Endodermal cell (in vitro differentiated cells): ENCODE measurements at places on chromosomes 4 and X.
A peak's percentile ranks its signal among the peaks of the same experiment; 100 is the strongest.

GRCh38 chrX:86148024-86148511 lies at the start of gene DACH2:
Gene DACH2, plus strand, starts transcription at chrX:86148451.
- H3K27ac ChIP-seq: no peak within 1 kb of the TSS
- DNase-seq: peak; percentile 95
- H3K27me3 ChIP-seq: peaks cover 35% of the 10 kb centered on the region
- peak within 1 kb of the TSS; percentile 86 for H3K4me3 ChIP-seq
- H3K36me3 ChIP-seq: no peaks in the 10 kb centered on the region
- H3K4me1 ChIP-seq: no peaks in the 10 kb centered on the region

DNA sequence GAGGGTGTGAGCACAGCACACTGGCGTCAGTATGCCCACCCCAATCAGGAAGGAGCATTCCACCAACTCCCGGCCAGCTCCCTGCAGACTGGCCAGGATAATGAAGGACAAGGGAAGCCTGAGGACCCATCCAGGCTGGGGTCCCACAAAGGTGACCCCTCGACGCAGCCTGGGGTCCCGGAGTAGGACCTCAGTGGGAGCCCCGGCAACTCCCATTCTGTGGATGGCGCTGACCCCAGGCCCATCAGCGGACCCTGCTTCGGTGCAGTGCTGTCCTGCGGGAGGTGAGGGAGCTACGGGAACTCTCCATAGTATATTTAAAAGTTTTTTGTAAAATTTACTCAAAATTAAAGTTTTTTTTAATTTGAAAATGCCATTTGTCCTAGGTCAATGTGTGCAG lies 137.7 kb upstream of the NKX1-1 start:
- peaks cover 2% of the 10 kb centered on the region for H3K4me1 ChIP-seq
- H3K36me3 ChIP-seq: no peaks in the 10 kb centered on the region
- H3K27ac ChIP-seq: no peak overlapping the region
- H3K27me3 ChIP-seq: no peaks in the 10 kb centered on the region

DNA sequence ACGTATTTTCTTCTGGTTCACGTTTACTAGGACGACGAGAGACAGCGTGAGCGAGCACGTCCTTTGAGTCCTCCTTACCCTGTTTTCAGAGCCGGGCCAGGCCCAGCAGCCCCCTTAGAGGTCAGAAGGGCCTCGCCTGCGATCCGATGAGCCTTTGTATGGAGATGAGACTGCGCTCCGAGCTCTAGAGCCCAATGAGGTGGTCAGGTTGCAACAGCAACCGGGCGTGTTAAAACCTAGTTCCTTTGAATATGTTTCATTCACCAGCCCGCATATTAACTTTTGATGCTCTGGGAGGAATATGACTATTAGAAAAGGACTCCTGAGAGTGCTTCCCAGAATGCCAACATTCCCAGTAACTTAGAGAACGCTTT lies 55.6 kb upstream of the TADA2B start:
- peak overlapping the region; percentile 97 for H3K4me3 ChIP-seq
- peak overlapping the region; percentile 83 for H3K27ac ChIP-seq
- H3K4me1 ChIP-seq: peaks cover 22% of the 10 kb centered on the region
- H3K27me3 ChIP-seq: no peaks in the 10 kb centered on the region
- DNase-seq: peak; percentile 75
- H3K36me3 ChIP-seq: peaks cover 5% of the 10 kb centered on the region

DNA sequence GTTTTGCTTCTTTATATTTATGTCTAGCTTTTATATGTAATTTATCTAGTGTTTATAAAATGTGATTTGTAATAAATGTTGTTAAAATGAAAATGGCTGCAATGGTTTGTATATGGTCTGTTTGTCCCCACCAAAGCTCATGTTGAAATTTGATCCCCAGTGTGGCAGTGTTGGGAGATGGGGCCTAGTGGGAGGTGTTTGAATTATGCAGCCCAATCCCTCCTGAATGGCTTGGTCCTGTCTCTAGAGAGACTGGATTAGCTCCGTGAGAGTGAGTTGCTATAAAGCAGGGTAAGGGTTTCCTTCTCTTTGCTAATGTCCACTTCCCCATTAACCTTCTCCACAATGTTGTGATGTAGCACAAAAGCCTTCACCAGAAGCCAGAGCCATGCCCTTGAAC lies 30.0 kb upstream of the JADE3 start:
- H3K27me3 ChIP-seq: no peaks in the 10 kb centered on the region
- no peaks in the 10 kb centered on the region for H3K36me3 ChIP-seq
- H3K4me3 ChIP-seq: no peak overlapping the region
- DNase-seq: peak; percentile 49

- peaks cover 18% of the 10 kb centered on the region for H3K36me3 ChIP-seq
- no peak overlapping the region for H3K27ac ChIP-seq
- no peak overlapping the region for H3K4me3 ChIP-seq
These were observed 28.7 kb downstream of the PDLIM5 start for GRCh38 chr4:94480362-94480951.

- peak; percentile 59 for DNase-seq
- H3K36me3 ChIP-seq: no peaks in the 10 kb centered on the region
- peaks cover 19% of the 10 kb centered on the region for H3K4me1 ChIP-seq
- H3K27ac ChIP-seq: no peak overlapping the region
- peak overlapping the region; percentile 16 for H3K4me3 ChIP-seq
These were observed 87.4 kb upstream of the GK2 start for GRCh38 chr4:79495447-79495846.

- DNase-seq: no peak
- no peak overlapping the region for H3K27ac ChIP-seq
- peaks cover 18% of the 10 kb centered on the region for H3K36me3 ChIP-seq
- peak overlapping the region; percentile 94 for H3K4me3 ChIP-seq
These were observed 1.8 kb downstream of the CASP3 start for GRCh38 chr4:184647266-184648053.

- peak; percentile 86 for DNase-seq
- peaks cover 3% of the 10 kb centered on the region for H3K36me3 ChIP-seq
- H3K4me1 ChIP-seq: peaks cover 5% of the 10 kb centered on the region
- peak overlapping the region; percentile 45 for H3K27ac ChIP-seq
These were observed 716 bp downstream of the KIT start for GRCh38 chr4:54658252-54659093.

- DNase-seq: peak; percentile 70
- peaks cover 59% of the 10 kb centered on the region for H3K27me3 ChIP-seq
- H3K27ac ChIP-seq: no peak overlapping the region
- H3K36me3 ChIP-seq: no peaks in the 10 kb centered on the region
- H3K4me3 ChIP-seq: peak overlapping the region; percentile 76
- H3K4me1 ChIP-seq: no peaks in the 10 kb centered on the region
These were observed 150.6 kb upstream of the SLC4A4 start for GRCh38 chr4:71188156-71188640.

DNA sequence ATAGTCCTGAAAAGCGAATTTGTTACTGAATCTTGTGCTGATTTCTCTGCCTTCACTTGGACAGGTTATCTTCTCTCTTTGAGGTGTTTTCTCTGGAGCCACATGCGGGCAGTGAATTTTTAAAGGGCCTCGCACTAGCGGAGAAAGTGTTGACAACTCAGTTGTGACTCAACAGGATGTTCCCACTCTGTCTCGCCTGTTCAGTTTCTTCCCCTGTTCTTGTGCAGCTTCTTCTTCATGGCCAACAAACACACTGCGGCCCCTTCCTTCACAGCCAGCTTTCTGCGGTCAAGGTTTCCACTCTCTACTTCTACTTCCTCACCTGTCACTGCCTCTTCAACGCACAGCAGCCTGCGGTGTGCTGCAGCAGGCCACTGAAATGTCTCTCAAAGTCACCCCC lies 1.1 kb upstream of the SHROOM4 start:
- H3K4me3 ChIP-seq: no peak overlapping the region
- peaks cover 7% of the 10 kb centered on the region for H3K36me3 ChIP-seq
- no peak overlapping the region for H3K27ac ChIP-seq
- DNase-seq: no peak
- no peaks in the 10 kb centered on the region for H3K27me3 ChIP-seq
- H3K4me1 ChIP-seq: no peaks in the 10 kb centered on the region

- H3K4me3 ChIP-seq: no peak overlapping the region
- H3K36me3 ChIP-seq: no peaks in the 10 kb centered on the region
- H3K27ac ChIP-seq: no peak overlapping the region
These were observed 55.4 kb upstream of the TLR3 start for GRCh38 chr4:186013419-186014186.

- H3K27ac ChIP-seq: no peak overlapping the region
- H3K4me3 ChIP-seq: no peak overlapping the region
- no peak for DNase-seq
- no peaks in the 10 kb centered on the region for H3K36me3 ChIP-seq
- H3K4me1 ChIP-seq: no peaks in the 10 kb centered on the region
These were observed 34.3 kb upstream of the CPEB2 start for GRCh38 chr4:14967982-14968381.

- H3K4me1 ChIP-seq: no peaks in the 10 kb centered on the region
- H3K4me3 ChIP-seq: no peak overlapping the region
- no peaks in the 10 kb centered on the region for H3K36me3 ChIP-seq
- H3K27ac ChIP-seq: no peak overlapping the region
- H3K27me3 ChIP-seq: no peaks in the 10 kb centered on the region
These were observed 43.3 kb downstream of the CD40LG start for GRCh38 chrX:136691028-136691809.

DNA sequence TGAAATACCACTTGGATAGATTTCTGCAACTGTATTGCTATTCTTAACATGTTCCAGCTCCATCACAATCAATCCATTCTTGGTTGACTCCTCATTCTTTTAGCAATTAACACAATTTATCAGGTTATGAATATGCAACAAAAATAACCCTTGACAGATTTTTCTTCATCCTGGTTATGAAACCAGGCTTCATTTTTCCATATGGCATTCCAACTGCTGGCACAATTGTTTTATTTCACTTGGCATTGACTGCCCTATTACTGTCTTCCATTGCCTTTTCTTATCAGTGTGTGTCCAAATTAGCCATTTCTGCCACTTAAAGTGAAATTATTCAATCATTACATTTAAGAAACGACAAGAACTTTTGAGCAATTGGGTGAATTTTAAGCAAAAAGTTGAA lies 388.8 kb upstream of the EPHA5 start:
- no peaks in the 10 kb centered on the region for H3K4me1 ChIP-seq
- DNase-seq: no peak
- H3K4me3 ChIP-seq: no peak overlapping the region
- H3K27ac ChIP-seq: no peak overlapping the region

- peaks cover 12% of the 10 kb centered on the region for H3K4me1 ChIP-seq
- no peak overlapping the region for H3K27ac ChIP-seq
- H3K36me3 ChIP-seq: no peaks in the 10 kb centered on the region
These were observed 150.4 kb upstream of the NOCT start for GRCh38 chr4:138864961-138865720.

GRCh38 chrX:71365356-71365874 lies 742 bp upstream of the TAF1 start:
- peaks cover 14% of the 10 kb centered on the region for H3K36me3 ChIP-seq
- H3K27me3 ChIP-seq: no peaks in the 10 kb centered on the region
- H3K27ac ChIP-seq: peak overlapping the region; percentile 75
- no peak for DNase-seq
- H3K4me3 ChIP-seq: peak overlapping the region; percentile 93
- no peaks in the 10 kb centered on the region for H3K4me1 ChIP-seq

DNA sequence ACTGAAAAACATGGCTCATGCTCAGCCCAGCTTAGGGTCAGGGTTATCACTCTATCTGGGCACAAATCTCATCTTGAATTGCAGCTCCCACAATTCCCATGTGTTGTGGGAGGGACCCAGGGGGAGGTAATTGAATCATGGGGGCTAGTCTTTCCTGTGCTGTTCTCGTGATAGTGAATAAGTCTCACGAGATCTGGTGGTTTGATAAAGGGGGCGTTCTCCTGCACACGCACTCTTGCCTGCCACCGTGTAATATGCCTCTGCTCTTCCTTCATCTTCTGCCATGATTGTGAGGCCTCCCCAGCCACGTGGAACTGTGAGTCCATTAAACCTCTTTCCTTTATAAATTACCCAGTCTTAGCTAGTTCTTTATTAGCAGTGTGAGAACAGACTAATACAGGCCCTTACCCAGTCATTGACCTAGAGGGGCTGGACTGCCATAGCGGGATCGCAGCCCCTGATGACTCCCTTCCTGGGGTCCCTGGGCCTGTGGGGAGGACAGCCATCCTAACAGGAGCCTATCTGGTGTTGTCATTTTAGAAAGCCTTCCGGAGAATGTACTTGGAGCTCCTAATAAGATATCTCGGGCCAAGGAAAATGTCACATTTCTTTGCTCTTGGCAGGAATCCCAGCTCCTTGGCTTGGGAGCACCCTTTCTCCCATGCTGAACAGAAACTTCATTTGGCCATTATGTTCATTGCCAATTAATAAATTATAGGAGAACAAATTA lies 112.6 kb downstream of the PHKA2 start:
- H3K4me3 ChIP-seq: no peak overlapping the region
- no peaks in the 10 kb centered on the region for H3K4me1 ChIP-seq
- H3K36me3 ChIP-seq: no peaks in the 10 kb centered on the region
- no peak for DNase-seq
- no peak overlapping the region for H3K27ac ChIP-seq
- H3K27me3 ChIP-seq: no peaks in the 10 kb centered on the region

DNA sequence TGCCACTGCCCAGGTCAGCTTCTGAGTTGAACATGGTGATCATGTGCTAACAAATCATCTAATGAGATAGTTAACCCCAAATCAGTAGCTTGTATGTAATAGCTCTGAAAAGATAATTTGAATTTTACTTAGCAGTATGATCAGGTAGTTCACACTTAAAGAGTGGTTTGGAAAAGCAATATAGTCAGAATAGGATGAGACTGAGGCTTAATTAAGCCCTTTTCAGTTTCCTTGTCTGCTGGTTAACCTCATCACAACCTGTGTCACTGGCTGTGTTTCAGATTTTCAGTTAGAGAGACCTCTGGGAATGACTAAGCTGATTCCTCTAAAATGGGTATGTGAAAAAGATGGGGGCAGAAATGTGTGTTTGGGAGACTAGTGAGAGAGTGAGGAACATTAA lies 38.1 kb downstream of the GPR174 start:
- no peak for DNase-seq
- no peaks in the 10 kb centered on the region for H3K4me1 ChIP-seq
- H3K36me3 ChIP-seq: no peaks in the 10 kb centered on the region
- H3K27ac ChIP-seq: no peak overlapping the region
- no peak overlapping the region for H3K4me3 ChIP-seq

- no peak overlapping the region for H3K4me3 ChIP-seq
- H3K36me3 ChIP-seq: peaks cover 14% of the 10 kb centered on the region
- no peak for DNase-seq
- H3K27ac ChIP-seq: no peak overlapping the region
- no peaks in the 10 kb centered on the region for H3K4me1 ChIP-seq
- H3K27me3 ChIP-seq: no peaks in the 10 kb centered on the region
These were observed 82.4 kb downstream of the RAP1GDS1 start for GRCh38 chr4:98343626-98344025.

DNA sequence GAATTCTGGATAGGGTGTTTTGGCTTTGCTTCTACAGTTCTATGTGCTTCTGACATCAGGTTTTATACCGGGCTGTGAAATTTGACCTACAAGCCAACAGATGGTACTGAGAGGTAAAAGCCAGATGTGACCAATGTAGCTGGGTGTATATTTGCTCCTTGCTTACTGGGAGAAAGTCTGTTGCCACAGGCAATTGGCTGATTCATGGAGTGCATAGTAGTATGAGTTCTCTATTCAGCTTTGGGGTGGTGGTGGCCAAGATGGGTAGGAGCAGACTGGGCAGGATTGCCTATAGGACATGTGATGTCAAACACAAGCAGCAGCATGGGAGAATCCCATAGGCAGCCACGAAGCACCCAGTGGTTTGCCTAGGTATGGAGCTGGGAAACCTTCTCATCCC lies 1827.0 kb downstream of the C4orf33 start:
- H3K27ac ChIP-seq: no peak overlapping the region
- DNase-seq: no peak
- H3K4me3 ChIP-seq: no peak overlapping the region
- no peaks in the 10 kb centered on the region for H3K36me3 ChIP-seq
- H3K4me1 ChIP-seq: no peaks in the 10 kb centered on the region

- no peaks in the 10 kb centered on the region for H3K36me3 ChIP-seq
- no peak overlapping the region for H3K4me3 ChIP-seq
- H3K4me1 ChIP-seq: no peaks in the 10 kb centered on the region
These were observed 456.1 kb downstream of the GRXCR1 start for GRCh38 chr4:43348591-43348990.
